Right ventricle myocardium inferior (tissue), 1 donor: ENCODE measurements at places on chromosomes 16 and 17. TPM values are rescaled to one million over a fixed set of nuclear protein-coding genes. Genes with fewer than 3 reads are reported as not detected.

DNA sequence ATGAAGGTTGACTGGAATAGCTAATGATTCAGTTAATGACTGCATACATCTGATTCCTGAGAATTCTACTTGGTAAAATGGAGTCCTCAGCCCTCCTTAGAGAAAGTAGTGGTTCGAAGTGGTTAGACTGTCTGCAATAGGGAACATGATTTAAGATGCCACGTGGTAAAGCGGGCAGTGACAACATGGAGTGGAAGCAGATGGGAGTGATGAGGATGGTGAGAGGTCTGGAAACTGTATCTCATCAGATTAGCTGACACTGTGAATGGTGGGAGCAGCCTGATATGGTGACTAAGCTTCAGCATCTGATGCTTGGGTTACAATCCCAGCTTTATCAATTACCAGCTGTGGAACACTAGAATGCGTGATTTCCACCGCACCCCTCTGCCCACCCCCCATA is 8.4 kb downstream of the CDH11 start:
- no peak for DNase-seq

- DNase-seq: no peak
Measured at GRCh38 chr17:58191241-58191896, 1.2 kb upstream of the EPX start.

DNA sequence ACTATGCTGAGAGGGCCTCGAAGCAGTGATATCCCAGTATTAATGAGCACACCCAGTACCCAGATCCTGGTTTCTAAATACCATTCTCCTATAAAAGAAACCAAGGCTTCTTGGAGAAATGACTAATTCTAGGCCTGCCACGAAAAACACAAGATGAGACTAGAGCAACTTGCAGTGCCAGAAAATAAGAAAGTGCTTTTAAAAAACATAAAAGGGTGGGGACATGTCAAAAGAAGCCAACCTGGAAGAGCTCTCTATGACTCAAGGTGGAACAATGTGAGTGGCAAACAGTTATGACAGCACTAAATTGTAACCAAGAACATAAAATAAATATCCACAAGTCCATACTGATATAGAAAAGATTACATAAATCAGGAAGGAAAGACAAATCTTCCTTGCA is 153.2 kb upstream of the KCNJ18 start:
- no peak for DNase-seq

GRCh38 chr17:77602062-77602746 is 356.3 kb upstream of the TNRC6C start:
- peak; percentile 84 for DNase-seq

- no peak for DNase-seq
Measured at GRCh38 chr17:80427366-80428282, 12.7 kb downstream of the ENDOV start.

Gene DRG2
- 18.8 TPM for total RNA-seq

Gene KRTAP4-1
- not detected for total RNA-seq

GRCh38 chr16:87664792-87665191 is 62.5 kb downstream of the JPH3 start:
- DNase-seq: no peak

DNA sequence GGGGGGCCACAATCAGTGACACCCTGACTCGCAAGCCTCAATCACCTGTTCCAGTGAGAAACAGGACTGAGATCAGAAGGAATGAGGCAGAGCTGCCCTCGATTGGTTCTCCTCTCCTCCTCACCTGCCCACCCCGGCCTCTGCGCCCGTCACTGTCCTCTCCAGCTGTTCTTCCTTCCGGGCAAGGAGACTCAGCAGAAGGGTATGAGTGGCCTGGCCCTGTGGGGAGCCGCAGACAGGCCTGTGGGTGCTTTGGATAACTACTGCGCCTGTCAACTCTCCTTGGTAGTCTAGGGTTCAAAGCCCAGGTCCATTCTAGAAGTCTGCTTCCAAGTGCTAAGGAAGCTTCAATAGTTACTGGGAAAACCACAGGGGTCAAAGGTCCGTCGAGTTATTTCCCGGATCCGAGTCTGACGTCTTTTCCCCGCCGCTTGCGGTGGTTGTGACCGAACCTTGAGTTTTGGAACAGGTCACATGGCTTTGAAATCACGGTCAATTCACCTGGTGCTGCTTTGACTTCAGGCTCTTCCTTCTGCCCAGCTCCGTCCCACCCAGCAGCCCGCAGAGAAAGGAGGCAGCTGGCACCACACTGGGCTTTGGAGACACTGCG is 8.3 kb downstream of the CARD14 start:
- DNase-seq: no peak

Gene SCRN2
- 27.0 TPM for total RNA-seq
